ENCODE measurements at places on chromosomes 1 and 21.

GRCh38 chr1:155207806-155208540, at the start of gene THBS3:
Gene THBS3, minus strand, starts transcription at chr1:155207897. Its CDS starts 21 bp downstream, at chr1:155207876.
- DNase-seq = no peak

- DNase-seq = no peak
These were observed 9.2 kb upstream of the NOS1AP start for GRCh38 chr1:162060314-162060713.

GRCh38 chr1:60589046-60589748, 493.2 kb upstream of the NFIA start:
- DNase-seq = no peak

GRCh38 chr1:25705699-25706098, 89.1 kb downstream of the MAN1C1 start:
- DNase-seq = no peak

GRCh38 chr21:43919871-43920801, 55.1 kb downstream of the AGPAT3 start:
- DNase-seq = no peak

DNA sequence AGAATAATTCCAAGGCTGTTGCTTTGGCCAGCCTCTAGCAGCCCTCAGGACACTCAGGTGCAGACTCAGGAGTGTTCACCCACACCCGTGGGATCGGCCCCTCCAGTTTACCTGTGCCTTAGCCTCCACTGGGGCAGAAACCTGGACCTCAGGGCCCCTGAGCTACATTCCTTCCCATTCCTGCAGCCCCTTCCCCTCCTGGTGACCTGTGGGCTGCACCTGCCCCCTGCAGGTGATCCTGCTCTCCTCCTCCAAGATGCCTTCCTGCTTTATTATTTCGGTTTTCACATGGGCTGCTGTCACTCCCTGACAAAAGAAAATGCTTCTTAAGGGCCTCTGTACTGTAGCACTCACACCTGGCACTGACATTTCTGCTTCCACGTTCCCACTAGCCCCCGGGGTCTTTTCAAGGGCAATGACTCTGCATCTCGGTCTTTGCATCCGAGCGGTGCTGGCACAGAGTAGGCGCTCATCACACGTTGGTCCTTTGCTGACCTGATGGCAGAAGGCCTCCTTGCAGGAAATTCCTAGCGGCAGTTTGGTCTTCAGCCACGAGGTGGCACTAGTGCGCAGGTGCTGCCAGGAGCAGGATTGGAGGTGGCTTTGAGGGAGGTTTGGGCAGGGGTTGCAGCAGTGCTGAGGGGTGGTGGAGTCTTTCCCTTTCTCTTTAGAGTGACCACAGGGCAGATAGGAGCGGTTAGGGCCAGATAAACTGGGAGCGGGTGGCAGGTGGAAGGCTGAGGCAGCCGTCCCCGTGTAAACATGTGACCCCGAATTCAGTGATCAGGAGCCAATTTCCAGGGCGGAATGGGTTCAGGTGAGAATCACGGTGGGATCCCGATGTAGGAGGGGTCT, 25.3 kb upstream of the ETV3 start:
- peak; percentile 85 for DNase-seq

GRCh38 chr1:166036092-166036491, 130.7 kb downstream of the FAM78B start:
- no peak for DNase-seq

DNA sequence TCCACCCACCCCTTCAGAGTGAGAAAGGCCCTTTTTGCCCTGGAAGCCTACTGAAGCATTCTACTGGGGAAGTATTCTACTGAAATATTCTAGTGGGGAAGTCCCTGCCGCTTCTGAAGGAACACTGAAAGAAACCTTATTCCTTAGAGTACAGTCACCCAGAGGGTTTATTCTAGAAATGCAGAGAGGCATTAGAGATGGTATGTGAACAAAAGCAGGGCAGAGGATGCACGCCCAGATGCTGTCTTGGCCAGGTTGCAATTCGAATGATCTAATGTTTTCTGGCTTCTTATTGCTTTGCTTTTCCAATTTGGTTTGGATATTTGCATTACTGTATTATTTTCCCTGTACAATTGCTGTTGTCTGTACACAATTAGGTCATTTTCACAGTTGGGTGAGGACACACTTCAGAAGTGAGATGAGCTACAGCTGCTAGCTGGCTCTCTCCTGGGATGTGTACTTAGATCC, 37.1 kb downstream of the CCN1 start:
- DNase-seq = no peak

GRCh38 chr1:114803001-114803400, 22.5 kb upstream of the SIKE1 start:
- no peak for DNase-seq

DNA sequence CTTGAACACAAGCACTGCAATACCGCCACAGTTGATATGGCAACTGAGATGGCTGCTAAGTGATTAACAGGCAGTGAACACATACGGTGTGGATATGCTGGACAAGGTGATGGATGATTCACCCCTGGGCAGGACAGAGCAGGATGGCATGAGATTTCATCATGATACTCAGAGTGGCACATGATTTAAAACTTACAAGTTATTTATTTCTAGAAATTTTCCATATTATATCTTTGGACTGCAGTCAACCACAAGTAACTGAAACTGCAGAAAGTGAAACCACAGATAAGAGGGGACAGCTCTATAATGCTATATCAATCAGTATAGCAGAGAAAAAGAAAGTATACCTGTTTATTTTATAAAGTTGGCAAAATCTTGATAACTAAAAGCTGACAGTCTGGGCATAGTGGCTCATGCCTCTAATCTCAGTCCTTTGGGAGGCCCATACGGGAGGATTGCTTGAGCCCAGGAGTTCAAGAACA, 47.9 kb downstream of the PHACTR4 start:
- peak; percentile 34 for DNase-seq

GRCh38 chr1:157399984-157400382, 152.3 kb downstream of the FCRL5 start:
- DNase-seq = no peak

GRCh38 chr1:38724160-38725131, 135.1 kb downstream of the RRAGC start:
- DNase-seq = no peak

DNA sequence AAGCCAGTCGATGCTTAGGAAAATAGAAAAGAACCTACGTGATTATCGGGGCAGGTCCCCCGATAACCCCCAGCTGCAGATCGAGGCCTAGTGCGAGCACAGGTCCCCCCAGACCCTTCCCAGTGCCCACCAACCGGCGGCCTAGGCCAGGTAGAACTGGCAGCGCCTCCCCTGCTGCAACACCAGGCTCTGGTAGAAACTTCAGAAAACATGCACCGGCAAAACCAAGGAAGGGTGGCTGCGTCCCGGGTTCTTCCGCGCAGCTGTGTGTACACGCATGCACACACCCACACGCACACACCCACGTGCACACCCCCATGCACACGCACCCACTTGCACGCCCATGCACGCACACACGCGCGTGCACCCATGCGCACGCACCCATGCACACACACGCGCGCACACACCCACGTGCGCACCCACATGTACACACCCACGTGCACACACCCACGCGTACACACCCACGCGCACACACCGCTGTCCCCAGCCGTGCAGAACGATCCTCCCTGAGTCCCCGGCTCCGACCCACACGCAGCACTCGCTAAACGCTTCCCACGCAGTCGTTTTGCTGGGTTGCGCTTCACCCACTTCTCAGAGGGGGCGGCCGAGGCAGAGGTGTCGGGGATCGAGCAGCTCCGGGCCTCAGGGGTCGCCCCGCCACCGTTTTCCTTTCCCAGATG, 5.2 kb downstream of the TSPEAR start:
- DNase-seq = no peak

DNA sequence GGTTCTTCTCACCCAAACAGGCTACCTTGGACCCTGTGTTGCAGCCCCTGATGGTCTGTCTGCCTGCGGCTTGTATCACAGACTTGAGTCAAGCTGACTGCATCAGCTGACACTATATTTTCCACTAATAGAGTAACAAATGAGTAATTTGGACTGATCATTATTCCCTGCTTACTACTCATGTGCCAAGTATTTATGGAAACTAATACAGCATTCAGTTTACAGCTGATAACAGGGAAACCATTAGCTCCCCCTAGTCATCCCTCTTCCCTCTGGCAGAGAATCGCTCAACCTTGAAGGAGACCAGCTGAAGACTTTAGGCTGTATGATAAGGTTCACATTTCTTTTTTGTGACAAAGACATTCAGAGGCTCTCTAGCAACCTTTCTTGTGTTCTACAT, 116.6 kb upstream of the SYT6 start:
- no peak for DNase-seq

DNA sequence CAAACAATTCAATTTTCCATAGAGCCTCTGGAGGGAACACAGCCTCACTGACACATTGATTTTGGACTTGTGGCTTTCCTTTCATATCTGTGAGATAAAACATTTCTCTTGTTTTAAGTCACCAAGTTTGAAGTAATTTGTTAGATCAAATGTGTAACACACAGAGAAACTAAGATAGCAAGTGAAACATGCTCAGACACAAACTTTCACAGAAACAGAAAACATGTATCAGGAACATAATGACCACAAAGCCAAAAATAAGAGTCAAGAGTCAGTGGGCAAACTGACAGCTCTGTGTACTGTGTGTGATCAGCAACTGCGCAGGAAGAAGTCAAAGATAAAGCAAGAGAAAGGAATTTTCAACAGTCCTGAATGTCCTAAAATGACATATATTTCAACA, 1237.5 kb downstream of the AMY1C start:
- no peak for DNase-seq

DNA sequence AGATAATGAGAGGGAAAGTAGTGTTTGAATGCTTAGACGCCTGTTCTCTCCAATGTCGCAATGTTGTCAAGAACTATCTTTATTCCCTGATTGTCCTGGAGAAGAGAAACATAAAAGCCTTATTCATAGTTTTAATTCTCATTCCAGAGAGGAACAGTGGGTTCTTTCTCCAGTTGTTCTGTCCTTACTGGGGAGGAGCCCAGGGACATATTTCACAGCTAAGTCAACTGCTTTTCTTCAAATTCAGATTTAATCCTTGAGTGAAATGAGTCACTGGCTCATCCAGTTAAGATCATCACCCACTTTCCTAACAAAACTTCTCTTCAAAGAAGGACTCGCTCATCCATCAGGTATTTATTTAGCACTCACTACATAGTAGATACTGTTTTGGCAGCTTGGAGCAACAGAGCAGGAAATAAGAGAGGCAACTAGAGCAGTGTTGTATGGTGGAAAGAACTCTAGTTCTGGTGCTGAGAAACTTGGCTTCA, 365.7 kb upstream of the USP24 start:
- no peak for DNase-seq

- no peak for DNase-seq
These were observed 710.7 kb downstream of the ADGRL2 start for GRCh38 chr1:82511441-82511840.

GRCh38 chr1:197178998-197179397, 32.5 kb upstream of the ASPM start:
- DNase-seq = no peak

DNA sequence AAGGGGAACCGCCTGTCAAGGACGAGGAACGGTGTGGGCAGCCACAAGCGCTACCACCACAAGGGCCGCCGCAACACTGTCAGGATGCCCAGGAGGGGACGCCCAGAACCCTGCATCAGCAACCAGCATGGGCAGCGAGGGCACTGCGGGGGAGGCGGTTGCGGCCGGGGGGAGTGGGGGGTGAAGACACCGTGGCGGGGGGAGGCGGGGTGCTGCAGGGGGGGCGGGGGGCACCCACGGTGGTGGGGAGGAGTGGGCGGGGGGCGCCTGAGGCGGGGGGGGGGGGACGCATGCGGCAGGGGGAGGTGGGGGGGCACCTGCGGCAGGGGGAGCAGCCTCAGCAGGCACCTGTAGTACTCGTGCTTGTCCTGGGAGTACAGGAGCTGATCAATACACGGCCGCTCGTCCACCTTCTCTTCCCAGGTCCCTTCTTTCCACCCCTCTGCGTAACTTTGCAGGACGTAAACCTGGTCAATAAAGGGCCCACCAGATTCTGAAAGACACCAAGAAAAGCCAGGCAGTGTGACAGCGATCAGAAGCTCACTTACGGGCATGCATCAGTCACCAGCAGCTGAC, 4.6 kb downstream of the POFUT2 start:
- DNase-seq = no peak

GRCh38 chr1:153355445-153356071, 2.1 kb upstream of the S100A9 start:
- DNase-seq = peak; percentile 71

GRCh38 chr1:13664451-13664850, 35.5 kb upstream of the PRDM2 start:
- DNase-seq = peak; percentile 28

- DNase-seq = peak; percentile 40
These were observed 53.9 kb downstream of the GALNT2 start for GRCh38 chr1:230120921-230121381.

GRCh38 chr21:34196996-34197395, 123.6 kb downstream of the MRPS6 start:
- no peak for DNase-seq

DNA sequence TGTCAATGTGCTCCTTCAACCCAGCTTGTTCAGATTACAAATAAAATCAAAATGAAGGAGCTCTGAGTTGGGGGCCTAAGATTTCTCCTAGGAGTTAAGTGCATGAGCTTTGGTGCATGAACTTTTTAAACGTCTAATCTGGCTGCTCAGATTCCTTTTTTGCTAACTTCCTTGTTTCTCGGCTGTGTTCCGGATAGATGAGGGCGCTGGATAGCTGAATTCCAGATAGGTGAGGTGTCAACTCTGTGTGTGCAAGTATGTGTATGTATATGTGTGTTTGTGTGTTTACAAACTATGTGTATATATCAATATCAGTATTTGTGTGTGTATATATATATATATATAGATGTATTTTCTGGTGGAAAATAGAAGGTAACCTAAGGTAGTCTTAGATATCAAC, 37.5 kb upstream of the RCAN3 start:
- no peak for DNase-seq

DNA sequence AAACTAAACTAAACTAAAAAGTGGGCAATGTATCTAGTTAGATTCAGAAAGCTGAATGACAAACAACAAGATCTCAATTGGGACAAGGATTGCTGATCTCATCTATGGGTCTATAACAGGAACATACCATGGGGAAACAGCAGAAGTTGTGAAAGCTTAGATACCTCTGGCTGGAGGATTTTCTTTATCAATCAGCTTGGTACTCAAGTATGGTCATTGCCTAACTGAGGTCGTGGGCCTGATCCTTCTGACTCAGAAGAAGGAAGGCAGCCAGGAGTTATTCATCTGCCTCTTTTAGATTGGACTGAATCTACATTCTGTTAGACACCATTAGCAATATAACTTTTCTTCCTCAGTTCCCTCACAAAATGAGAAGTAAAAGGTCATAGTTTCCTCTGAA, 39.7 kb downstream of the DNTTIP2 start:
- no peak for DNase-seq

- DNase-seq = no peak
These were observed 88.2 kb downstream of the KAZN start for GRCh38 chr1:14686701-14687100.

DNA sequence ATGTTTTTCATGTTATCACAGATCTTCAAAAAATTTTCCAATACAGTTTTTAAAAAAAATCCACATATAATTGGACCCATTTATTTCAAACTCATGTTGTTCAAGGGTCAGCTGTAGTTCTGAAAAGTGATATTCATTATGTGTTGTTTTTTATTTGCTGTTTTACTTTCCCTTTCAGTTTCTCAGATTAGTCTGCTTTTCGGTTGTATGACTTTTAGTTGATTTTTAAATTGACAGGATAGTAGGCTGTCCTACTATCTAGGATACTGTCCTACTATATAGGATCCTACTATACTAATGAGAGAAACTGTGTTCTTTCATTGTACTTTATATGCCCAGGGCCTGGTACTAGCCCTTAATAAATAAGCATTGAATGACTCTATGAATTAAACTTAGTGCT, 33.6 kb upstream of the GPR52 start:
- no peak for DNase-seq

Data from activated naive CD4-positive, alpha-beta T cell treated with anti-CD3 and anti-CD28 coated beads for 36 hours (primary cell).